ENCODE measurements at places on chromosomes 6 and 20. TPM values are rescaled to one million over a fixed set of nuclear protein-coding genes. Genes with fewer than 3 reads are reported as not detected.

- no peak for DNase-seq
These were observed 5.4 kb upstream of the ZBTB12 start for GRCh38 chr6:31907158-31907813.

DNA sequence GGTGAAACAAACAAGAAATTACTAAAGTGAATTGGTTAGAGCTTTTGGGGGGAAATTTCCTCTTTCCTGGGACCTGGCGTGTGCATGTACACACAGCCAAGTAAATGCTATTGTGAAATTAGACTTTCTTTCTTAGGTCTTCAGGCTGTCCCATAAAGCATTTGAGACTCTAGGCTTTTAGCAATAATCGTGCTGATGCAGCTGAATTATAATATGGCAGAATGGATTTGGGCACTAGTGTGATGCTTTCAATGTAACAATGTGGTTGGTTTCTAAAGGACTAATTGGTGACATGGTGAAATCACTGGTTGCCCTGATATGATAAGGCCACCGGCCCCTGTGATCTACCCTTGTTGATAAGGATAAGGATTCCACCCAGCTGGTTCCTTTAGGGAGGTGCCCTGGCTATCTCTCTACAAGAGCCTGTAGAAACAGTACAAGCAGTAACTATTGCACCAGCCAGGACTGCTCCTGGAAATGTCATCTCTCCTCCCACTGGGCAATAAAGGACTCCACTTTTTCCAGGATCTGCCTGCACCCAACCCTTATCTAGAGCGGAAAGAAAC, 164.1 kb downstream of the TFAP2A start:
- no peak for DNase-seq

DNA sequence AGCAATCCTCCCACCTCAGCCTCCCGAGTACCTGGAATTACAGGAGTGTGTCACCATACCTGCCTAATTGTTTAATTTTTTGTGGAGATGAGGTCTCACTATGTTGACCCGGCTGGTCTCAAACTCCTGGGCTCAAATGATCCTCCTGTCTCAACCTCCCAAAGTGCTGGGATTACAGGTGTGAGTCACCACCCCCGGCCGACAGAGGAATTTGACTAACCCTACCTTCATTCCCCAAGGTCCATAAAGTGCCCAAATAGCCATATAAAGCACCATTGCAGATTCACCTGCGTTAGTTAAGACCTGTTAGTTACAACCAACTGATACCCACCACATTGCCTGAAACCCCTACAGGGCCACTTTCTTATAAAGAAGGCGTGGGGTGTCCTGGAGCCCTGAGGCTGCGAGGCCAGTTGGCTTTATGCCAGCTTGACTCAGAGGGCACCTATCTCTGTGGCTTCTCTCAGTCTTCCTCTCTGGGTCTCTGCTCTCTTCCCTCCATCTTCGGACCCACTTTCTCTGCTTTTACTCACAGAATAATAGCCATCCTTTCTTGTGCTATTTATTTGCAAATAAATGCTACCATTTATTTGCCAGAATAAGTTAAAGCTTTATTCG, 65.6 kb downstream of the SLC2A10 start:
- no peak for DNase-seq

DNA sequence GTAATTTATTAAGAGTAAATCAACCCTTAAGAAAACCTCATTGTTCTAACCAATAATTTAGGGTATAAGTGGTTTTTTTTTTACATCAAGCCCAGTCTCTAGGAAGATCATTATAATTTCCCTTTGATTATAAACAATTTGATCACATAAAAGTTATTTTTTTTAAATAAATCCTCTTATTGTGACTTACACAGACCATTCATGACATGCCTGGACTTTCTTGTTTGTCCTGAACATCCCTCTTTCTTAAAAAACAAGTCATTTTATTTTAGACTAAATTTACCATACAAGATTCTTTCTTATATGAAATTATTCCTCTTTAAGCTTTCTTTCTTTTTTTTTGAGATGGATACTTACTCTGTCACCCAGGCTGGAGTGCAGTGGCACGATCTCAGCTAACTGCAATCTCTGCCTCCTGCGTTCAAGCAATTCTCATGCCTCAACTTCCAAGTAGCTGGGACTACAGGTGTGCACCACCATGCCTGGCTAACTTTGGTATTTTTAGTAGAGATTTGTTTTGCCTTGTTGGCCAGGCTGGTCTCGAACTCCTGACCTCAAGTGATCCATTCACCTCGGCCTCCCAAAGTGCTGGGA, 53.6 kb upstream of the AGPAT4 start:
- no peak for DNase-seq

DNA sequence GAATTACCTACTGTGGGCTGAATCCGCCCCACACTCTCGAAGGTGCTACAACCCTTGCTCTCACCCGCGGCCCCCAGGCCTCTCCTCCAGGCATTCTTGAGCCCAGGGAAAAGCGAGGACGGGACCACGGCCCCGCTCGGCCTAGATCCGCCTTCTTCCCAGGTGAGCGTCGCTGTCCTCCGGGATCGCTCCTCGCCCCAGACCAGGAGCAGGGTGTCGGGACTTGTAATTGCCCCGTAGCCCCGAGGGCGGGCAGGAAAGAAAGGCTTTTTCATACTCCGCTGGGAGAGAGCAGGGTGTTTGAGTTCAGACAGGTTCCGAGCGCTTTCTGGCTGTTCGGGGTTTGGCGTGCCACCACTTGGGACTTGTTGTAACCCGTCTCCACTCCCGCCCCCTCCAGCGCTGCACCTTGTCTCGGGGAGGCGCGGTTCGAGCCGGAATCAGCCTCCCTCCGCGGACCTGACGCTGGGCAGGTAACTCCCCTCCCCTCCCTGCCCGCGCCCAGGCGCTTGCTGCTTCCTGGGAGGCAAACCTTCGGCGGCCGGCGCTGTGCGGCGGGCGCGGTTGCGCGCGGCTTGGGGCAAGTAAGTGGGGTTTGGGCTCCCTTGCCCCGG, at the start of gene FAM83B:
Gene FAM83B, plus strand, starts transcription at position 529 of the 614 bp plus-strand sequence. CDS start 23,476 bp downstream, outside the sequence.
- DNase-seq = peak; percentile 48

DNA sequence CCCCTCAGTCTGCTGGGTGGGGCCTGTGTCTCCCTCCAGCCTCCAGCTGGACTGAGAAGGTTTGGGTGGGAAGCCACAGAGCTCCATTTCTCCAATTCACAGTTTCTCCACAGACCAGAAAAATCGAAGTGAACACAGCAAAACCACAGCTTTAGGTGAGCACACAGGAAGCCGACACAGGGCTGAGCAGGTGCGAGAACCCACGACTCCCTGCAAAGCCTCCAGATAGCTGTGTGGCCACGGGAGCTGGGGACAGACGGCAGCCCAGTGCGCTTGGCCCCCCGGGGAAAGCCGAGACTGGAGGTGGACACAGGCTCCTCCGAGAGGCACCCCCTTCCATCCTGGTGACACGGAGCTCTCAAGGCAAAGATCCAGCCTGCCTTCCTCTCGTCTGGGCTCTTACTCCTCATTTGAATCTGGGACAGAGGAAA, 29.0 kb upstream of the MPC1 start:
- no peak for DNase-seq

DNA sequence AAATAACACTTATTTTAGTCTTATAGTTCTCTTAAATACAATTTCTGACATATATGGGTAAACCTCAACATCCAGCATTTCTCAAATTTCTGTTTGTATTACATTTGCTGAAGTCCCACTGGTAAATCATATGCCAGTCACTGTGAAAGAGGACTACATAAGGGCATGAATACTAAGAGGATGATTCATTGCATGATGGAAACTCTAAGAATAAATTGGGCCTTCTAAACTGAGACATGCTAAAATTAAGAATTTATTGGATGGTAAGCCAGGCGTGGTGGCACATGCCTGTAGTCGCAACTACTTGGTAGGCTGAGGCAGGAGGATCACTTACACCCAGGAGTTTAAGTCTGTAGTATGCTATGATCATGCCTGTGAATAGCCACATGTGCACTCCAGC, 12.1 kb downstream of the DEFB123 start:
- DNase-seq = no peak

GRCh38 chr6:71929047-71929446, 42.7 kb downstream of the RIMS1 start:
- DNase-seq = no peak

GRCh38 chr6:4380881-4381281, 245.5 kb upstream of the ECI2 start:
- no peak for DNase-seq

GRCh38 chr20:32226391-32226790, 18.7 kb downstream of the POFUT1 start:
- no peak for DNase-seq

Gene LY6G6C
- 1.1 TPM for polyA plus RNA-seq

Measured in left kidney (tissue), 8 donors.